Pericardium fibroblast (primary cell): ENCODE measurements at places on chromosomes 4 and X. TPM values are rescaled to one million over a fixed set of nuclear protein-coding genes. Genes with fewer than 3 reads are reported as not detected.

FHIP1A gene
- total RNA-seq, result under 0.01 and 0.12 TPM in 2 replicates

AKAP4 gene
- not detected in 2 replicates for total RNA-seq

DNASE1L1 gene
- total RNA-seq, result 33.7 and 34.2 TPM in 2 replicates

SPINK2 gene
- not detected in 2 replicates for total RNA-seq

GPR50 gene
- not detected in 2 replicates for total RNA-seq

PTPN13 gene
- 12.6 and 25.3 TPM in 2 replicates for total RNA-seq
